ENCODE measurements at places on chromosomes 2 and 18.

- no peak for DNase-seq
Observed at GRCh38 chr2:207122651-207123334, 43.0 kb downstream of the KLF7 start.

DNA sequence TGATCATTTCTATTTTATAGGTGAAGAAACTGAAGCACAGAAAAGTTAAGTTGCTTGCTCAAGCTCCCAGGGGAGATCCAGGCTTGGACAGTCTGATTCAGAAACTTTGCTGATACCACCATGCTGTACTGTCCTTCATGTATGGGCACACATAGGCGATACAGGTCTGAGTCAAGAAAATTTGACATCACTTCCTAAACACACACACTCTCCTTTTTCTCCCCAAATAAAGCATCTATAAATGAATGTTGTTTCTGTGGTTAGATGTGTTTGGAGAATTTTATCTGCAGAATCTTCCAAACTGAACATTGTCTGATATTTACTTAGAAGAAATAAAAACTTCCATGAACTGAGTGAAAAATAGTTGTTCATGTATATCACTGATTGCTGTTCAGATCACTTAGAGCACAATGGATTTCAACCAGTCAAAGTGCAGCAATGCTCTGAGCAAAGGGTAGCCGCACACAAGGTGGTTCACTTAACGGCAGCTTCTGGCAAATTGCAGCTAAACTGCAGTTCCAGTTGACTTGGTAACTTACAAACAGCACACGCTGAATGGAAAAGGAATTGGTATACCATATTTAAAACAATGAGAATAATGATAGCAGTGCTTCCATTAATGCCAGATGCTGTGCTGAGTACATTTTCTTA lies 10.0 kb upstream of the AGFG1 start:
- DNase-seq: no peak

GRCh38 chr2:39657287-39657937 lies 8.3 kb upstream of the TMEM178A start:
- no peak for DNase-seq

GRCh38 chr18:11586896-11587295 lies 22.5 kb upstream of the SLC35G4 start:
- DNase-seq: no peak

- no peak for DNase-seq
Observed at GRCh38 chr2:167198009-167198408, 309.7 kb downstream of the XIRP2 start.

- no peak for DNase-seq
Observed at GRCh38 chr2:176876493-176877103, 336.0 kb upstream of the HNRNPA3 start.

DNA sequence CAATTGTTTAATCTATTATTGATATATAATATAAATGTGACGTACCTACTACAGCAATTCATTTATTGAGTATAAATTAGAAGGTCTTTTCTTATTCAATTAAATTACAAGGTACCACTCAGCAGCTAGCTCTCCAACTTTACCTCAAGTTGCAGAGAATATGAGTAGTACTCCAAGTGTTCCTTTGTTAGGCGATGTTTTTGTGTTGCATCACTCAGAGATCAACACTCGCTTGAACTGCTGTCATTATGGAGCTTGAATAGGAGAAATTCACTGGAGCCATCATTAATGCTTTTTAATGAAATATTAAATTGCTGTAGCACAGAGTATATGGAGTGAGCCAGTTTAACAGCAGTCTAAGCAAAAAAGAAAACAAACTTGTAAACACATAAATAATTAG lies 320.0 kb downstream of the FSIP2 start:
- DNase-seq: peak; percentile 2

GRCh38 chr2:38863061-38863695 lies 12.6 kb downstream of the DHX57 start:
- DNase-seq: no peak

GRCh38 chr18:59758837-59759236 lies 61.6 kb upstream of the CCBE1 start:
- DNase-seq: no peak

DNA sequence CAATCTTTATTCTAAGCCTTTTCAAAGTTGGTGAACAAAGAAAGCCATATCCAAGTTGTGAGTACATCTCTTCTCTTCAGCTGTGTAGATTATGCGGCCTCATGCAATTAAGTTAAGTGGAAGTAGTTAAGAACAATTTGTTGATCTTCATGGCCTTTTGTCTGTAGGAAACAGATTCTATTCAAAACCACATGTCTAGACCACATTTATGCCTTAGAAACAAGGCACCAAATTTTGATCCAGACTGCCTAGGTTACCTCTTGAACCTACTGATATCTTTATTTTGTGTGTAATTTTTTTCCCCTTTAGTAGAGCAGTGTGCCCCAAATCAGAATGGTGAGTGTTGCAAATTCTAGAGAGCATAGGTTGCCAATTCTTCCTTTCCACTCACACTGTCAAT lies 101.6 kb upstream of the CERS6 start:
- peak; percentile 48 for DNase-seq

DNA sequence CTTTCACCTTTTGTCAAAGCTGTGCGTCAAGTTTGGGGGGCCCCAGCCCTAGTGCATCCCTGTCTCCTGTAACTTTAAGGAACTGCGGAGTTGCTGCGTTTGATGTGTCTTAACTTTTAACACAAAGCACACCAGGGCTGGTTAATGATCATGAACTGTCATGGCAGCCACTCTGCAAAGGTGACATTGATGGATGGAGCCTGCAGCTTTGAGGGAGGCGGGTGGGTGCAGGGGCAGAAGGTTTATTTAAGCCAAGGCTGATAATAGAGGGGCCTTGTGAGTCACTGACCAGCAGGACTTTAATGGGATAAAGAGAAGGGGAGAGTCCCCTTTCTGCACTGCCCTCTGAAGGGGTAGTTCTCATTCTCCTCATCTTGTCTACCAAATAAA lies 190.2 kb upstream of the GATA6 start:
- no peak for DNase-seq

- DNase-seq: no peak
Observed at GRCh38 chr2:200661477-200661876, 75.7 kb downstream of the AOX1 start.

DNA sequence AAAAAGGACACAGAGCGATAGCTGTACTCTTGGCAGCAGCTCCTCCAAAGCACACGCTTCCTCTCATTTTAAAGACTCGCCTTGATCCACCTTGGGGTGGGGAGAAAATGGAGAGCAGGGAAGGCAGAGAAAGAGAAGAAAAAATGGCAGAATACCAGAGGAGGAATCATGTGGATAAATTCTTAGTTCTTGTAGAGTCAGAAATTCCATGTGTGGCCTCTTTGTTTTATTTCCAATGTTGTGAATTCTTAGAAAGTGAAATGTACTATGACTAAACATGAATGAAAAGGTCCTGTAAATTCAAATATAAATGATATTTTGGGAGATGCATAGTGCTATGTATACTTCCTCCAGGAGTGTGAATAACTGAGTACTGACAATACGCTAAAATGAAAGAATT lies 89.7 kb upstream of the SESTD1 start:
- DNase-seq: no peak

Data from NCI-H774 (cell line).